Stimulated activated CD4-positive, alpha-beta T cell treated with anti-CD3 and anti-CD28 coated beads, Interleukin-4, amount 100 ng/mL, for 4 hours (primary cell): ENCODE measurements at places on chromosomes 7 and 10.

DNA sequence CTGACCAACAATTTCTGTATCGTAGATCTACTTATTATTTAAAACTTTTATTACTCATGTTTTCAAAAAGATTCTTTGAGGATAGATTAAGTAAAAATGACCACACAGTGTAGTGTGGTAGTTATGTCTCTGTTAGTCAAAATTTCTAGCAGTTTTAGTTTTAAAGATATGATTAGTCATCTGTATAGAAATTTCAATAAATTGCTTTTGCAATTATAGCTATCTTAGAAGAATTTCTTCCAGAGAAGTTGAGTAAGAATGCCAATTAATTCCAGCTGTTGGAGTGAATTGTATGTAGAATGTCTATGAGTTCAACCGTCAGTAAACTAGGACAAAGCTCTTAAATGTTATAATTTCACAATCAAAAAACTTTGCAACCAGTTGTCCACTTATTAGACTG, 229.7 kb downstream of the CDK14 start:
- no peak for DNase-seq

DNA sequence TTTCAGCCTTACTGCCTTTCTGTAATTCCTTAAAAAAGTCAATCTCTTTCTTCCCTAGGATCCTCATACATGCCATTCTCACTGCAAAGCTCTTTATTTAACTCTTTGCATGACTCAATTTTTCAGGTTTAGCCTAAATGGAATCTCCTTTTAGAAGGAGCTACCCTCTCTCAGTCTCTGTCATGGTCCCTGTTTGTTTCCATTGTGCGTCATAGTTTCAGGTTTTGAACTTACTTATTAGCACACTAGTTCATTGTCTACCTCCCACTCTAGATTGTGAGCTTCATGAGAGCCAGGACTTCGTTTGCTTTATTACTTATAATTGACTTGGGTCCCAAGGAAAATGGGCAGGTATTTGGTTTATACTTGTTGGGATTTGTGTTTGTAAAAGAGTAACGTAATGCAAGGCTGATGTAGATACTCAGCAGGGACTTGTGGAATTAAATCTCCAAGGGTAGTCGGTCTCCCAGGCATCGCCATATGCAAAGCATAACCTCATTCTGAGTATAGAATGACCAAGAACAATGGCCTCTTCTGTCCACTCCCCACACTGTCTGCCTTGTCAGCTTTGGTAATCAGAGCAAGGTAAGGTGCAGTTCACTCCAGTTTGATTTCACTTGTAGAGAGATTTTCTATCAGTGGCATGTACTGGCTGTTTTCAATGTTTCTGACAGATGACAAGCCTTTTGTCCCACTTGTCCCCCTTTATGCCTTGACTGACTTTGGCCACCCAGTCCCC, 252.0 kb downstream of the SORCS3 start:
- DNase-seq: no peak

DNA sequence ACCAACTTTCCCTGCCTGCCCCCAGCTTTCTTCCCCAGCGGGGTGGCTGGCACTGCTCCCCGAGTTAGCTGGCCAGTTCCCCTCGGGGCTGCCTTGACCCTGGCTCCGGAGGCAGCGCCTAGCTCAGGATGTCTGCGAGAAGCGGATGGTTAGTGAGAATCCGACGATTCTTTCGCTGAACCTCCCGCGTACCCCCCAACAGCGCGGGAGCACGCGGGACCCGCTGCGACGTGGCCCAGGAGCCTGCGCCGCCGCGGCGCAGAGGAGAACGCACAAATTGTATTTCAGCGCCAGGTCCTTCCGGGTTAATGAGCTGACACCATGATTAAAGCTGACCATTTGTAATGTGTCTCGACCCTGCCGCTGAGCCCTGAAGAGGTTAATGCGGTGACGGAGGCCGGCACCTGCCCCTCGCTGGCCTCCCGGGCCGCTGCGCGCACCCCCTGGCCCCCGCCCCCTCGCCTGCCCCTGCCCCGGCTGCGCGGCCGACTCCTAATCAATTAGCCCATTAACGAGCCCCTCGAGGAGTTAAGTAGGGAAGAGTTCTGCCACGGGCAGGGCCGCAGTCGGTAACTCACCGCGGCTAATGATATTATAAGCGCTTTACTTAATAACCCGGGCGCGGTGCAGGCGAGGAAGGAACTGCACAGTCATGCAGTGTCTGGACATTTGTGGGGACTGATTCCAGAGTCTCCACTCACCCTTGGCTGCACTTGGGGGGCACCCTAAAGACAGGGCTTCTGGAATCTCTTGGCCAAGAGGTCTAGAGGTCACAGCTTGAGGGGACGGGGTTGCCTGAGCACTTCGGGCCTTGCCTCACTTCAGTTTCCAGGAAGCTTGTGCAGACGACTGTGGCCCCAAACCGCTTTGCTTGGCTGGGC, 1.7 kb upstream of the HMX2 start:
- DNase-seq: no peak

DNA sequence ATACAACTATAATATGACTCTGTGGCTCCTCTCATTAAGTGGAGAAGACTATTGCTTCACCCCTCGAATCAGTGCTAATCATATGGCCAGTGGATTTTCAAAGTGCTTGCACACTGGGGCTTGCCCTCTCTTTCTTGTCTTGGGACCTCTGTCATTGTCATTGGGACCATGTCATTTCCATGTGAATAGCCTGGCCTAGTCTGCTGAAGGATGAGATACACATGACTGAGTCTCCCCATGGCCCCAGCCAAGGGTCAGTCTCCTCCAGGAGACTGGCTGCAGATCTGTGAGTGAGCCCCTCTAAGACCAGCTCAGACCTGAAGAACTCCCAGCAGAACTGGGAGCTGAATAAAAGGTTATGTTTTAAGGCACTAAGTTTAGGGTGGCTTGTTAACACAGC, 39.5 kb downstream of the PKD1L1 start:
- DNase-seq: no peak

DNA sequence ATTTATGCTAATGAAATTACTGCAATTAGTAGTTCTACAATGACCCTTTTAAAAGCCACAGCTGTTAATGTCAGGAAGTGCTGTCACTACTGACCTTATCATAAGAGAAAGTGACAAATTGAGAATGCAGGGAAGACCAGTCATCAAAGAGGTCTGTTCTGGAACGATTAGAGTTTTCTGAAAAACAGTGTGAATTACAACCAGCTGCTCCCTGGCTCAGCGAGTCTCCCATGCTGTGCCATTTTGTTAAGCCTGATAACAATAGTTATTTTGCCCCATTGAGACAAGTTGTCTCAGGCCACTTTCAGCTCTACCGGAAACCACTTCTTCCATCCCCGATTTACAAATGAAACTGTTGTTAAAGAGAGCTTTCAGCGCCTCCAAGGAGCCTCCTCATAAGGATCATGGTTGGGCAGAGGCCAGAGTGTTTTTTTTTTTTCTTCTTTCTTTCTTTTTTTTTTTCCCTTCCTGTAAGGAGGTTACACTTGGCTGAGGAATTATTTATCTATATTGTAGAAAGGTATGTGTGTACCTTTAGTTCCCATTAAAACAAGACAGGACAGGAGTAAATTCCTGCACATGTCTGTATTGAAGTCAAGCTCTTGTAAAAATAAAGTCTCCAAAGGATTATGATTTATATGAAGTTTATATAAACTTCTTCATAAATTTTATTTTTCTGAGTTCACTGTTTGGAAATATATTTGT, 173.6 kb downstream of the CDCA7L start:
- DNase-seq: no peak

DNA sequence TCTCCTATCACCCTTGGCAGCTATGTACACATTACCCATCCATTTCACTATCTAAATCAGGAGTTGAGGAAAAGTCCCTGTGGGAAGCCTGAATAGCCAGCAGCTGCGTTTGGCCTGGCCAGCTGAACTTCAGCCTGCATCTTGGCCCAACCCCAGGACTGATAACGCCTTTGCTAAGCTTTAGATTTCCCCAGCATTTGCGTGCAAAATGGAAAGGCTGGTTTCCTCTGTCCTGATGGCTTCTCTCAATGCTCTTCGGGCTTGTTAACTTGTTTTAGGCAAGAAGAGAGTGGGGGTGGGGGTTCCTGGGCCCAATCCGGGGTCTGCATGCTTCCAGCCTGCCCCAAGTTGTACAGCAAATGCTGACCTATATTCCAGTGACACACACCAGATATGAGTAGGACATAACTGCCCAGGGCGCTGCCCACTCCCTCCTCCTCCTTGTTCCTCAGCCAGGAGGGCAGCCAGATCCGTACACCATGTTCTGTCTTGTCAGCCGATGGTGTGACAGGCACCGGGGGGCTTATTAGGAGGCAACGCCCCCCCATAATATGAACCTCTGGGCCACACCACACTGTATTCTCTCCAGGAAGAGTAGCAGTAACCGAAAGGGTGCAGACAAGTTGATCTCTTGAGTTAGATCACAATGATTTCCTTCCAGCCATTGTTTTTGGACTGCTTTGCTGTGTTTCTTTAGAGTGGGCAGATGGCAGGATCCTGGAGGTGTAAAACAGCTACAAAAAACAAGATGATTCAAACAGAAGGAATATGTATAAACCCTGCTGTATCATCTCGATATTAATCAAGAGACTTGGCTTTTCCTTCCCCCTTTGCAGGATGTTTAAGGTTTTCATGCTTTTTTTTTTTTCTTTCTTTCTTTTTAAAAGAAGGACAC, 339.0 kb downstream of the RNLS start:
- no peak for DNase-seq

- no peak for DNase-seq
Measured at GRCh38 chr10:128560993-128561392, 434.8 kb upstream of the MKI67 start.
